ENCODE measurements at places on chromosomes 6 and 20.
A peak's percentile ranks its signal among the peaks of the same experiment; 100 is the strongest.

DNA sequence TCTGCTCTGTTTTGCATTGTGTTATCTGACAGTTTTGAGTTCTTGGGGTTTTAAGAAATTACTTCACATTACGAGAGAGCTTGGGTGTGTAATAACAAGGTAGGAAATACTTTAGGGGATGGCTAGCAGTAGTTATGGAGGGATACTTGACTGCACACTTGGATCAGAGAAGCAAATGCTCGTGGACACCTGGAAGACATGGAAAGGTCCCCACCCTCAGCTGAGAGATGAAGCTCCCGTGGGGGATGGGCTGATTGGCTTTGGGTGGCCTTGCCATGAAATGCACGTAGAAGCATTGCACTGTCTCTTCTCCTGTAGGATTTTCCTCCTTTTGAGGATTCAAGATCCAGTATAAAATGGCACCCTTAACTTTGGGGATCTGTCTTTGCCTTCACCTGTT lies 61.5 kb upstream of the UNC93A start:
- no peak overlapping the region for H3K4me3 ChIP-seq
- H3K27me3 ChIP-seq: peaks cover 59% of the 10 kb centered on the region

DNA sequence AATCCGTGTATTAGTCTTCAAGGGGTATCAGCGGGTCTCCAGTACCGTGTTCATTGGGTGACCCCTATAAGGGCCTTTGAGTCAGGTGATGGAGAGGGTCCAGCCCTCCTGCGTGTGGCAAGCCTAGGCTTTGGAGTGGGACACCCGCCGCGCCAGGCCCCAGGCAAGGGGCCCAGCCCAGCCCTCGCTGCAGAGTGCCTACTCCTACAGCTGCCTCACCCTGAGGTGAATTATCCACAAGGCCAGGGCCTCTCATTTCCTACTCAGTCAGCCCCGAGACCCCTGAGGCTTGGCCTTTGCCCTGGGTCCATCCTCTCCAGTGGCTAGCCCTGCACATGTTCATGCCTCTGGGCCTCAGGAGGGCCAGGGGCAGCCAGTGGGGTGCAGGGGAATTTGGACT lies 45.1 kb downstream of the TMEM242 start:
- no peak for DNase-seq
- H3K36me3 ChIP-seq: no peaks in the 10 kb centered on the region
- H3K4me3 ChIP-seq: no peak overlapping the region
- H3K4me1 ChIP-seq: peaks cover 10% of the 10 kb centered on the region
- no peaks in the 10 kb centered on the region for H3K27me3 ChIP-seq

DNA sequence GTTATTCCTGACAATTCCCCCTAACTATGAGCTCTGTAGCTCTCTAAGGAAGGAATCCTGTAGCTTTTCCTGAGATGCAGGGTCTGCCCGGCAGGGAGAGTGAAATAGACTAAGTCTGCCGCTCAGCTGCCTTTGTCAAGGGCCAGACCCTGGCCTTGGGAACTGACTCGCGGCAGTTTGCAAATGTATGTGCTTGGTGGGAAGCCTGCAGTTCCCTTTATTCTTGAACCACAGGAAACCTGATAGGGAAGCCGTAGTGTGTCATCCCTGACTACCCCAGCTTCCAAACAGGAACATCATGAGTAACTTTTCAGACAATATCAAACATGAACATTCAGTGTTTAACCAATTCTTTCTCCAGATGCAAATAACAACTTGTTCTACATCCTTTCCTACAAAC lies 78.7 kb upstream of the IFNGR1 start:
- DNase-seq: no peak
- H3K27ac ChIP-seq: no peak overlapping the region
- no peaks in the 10 kb centered on the region for H3K36me3 ChIP-seq
- H3K27me3 ChIP-seq: no peaks in the 10 kb centered on the region
- no peaks in the 10 kb centered on the region for H3K4me1 ChIP-seq
- no peak overlapping the region for H3K4me3 ChIP-seq

DNA sequence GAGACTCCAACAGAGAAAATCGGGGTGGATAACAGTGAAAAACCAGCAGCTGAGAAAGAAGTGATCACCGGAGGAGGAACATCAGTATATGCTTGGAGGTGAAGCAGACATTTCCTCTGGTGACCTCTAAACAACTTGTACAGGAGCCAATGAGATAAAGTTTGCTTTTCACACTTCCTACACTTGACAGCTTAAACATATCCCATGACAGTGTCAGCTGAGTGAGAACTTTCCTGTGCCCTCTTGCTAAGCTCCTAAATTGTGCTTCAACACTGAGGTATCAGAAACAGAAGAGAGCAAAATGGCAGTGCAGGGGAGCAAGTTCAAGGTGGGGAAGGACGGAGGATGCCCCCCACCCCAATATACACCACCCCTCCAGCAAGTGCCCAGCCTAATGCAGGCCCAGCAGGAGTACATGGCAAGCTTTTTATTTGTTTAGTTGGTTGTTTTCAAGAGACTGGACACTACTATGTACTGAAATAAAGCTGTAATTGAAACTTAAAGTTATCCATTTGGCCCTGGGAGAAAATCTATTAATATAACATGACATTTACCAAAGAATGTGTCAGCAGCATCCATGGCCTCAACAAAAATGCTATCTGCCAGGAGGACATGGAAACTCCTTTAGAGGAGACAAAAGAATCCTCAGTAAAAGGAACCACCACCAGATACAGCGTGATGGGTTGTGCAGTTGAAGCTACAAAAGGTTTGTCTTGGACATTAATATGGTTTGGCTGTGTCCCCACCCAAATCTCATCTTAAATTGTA lies 540.2 kb downstream of the PRKN start:
- H3K27ac ChIP-seq: no peak overlapping the region
- no peak for DNase-seq
- no peaks in the 10 kb centered on the region for H3K4me1 ChIP-seq
- H3K27me3 ChIP-seq: no peaks in the 10 kb centered on the region

GRCh38 chr20:37727957-37728634 lies 34.3 kb downstream of the CTNNBL1 start:
- no peak overlapping the region for H3K4me3 ChIP-seq
- H3K27ac ChIP-seq: no peak overlapping the region
- H3K4me1 ChIP-seq: no peaks in the 10 kb centered on the region
- no peak for DNase-seq
- no peaks in the 10 kb centered on the region for H3K36me3 ChIP-seq
- H3K27me3 ChIP-seq: no peaks in the 10 kb centered on the region

DNA sequence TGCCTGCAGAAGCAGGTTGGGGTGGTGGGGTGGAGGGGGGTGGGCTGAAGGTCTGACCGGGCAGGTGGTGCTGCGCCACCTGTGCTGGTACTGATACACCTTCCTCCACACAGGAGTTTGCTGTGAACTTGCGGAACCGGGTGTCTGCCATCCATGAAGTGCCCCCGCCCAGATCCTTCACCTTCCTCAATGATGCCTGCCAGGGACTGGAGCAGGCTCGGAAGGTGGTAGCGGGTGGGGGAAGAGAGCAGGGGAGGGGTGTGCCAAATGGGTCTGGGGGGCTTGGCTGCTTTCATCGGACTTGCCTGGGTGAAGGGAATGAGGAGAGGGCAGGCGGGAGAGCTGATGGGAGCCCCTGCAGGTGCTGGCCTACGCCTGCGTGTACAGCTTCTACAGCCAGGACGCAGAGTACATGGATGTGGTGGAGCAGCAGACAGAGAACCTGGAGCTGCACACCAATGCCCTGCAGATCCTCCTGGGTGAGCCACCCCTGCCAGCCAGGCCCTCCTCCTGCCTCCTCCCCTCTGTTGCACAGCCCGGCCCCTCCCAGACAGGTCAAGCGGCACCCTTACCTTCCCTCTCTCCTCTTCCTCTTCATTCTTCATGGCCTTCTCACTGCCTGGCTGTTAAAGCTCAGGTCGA lies 6.7 kb downstream of the DNPH1 start:
- H3K4me3 ChIP-seq: no peak overlapping the region
- no peak overlapping the region for H3K27ac ChIP-seq

DNA sequence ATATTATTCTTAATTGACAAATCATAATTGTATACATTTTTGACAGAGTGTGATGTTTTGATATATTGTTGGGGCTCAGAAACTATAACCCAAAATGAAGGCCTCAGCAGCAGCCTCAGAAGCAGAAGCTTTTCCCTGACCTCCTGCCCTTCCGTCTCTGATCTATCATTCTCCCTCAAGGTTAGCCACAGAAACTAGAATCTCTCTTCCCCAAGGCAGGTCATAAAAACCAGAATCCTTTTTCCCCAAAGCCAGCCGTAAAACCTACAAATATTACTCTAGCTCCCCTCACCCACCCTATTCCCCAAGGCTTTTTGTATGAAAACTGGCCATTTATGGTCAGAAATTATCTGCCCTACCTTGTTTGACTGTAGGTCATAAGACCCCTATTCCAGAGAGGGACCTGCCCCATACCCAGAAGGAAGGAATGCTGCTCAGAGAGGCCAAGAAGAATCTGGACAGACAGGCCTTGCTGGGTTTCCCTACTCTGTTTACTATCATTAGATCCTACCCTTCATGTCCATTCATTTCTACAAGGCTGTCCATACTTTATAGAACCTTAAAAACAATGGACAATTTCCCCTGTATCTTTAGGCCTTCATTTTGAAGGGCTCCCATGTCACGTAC lies 14.5 kb downstream of the OR2B2 start:
- no peak overlapping the region for H3K27ac ChIP-seq
- no peak for DNase-seq
- no peaks in the 10 kb centered on the region for H3K4me1 ChIP-seq
- no peak overlapping the region for H3K4me3 ChIP-seq

DNA sequence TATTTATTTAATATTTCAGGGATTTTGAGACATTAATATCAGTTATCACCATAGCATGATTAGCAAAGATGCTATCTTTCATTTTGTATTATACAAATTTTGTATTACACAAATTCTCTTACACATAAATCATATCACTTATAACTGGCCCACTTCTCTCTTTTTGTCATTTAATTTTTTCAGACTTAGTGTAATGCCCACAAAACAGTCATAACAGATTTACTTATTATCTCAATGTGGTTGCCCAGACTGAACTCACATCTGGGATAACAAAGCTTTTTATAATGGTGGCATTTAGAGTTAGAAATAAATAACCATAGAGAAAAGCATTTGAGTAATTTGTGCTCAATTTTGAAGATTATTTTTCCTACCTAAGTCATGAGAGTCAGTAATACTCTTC lies 148.3 kb downstream of the TFAP2B start:
- H3K4me3 ChIP-seq: no peak overlapping the region
- DNase-seq: no peak

- no peak overlapping the region for H3K27ac ChIP-seq
- DNase-seq: no peak
- peaks cover 5% of the 10 kb centered on the region for H3K27me3 ChIP-seq
These were observed 4.0 kb downstream of the ID4 start for GRCh38 chr6:19841181-19841580.

DNA sequence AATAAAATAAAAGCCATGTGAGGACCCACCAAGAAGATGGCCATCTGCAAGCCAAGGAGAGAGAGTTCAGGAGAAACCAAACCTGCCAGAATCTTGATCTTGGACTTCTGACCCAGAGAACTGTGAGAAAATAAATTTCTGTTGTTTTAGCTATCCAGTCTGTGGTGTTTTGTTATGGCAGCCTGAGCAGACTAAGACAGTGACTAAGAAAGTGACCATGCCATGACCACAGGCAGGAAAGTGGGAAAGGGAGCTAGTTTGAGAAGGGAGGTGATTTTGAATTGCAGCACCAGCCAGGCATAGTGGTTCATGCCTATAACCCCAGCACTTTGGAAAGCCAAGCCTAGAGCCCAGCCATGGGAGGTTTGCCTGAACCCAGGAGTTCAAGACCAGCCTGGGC lies 21.9 kb upstream of the C6orf62 start:
- no peak overlapping the region for H3K4me3 ChIP-seq
- DNase-seq: no peak
- no peak overlapping the region for H3K27ac ChIP-seq
- H3K27me3 ChIP-seq: no peaks in the 10 kb centered on the region
- peaks cover 3% of the 10 kb centered on the region for H3K4me1 ChIP-seq
- no peaks in the 10 kb centered on the region for H3K36me3 ChIP-seq

GRCh38 chr20:45391559-45391958 lies 13.4 kb upstream of the TP53TG5 start:
- H3K27ac ChIP-seq: no peak overlapping the region
- H3K4me1 ChIP-seq: no peaks in the 10 kb centered on the region
- no peaks in the 10 kb centered on the region for H3K27me3 ChIP-seq
- H3K4me3 ChIP-seq: no peak overlapping the region
- DNase-seq: no peak

DNA sequence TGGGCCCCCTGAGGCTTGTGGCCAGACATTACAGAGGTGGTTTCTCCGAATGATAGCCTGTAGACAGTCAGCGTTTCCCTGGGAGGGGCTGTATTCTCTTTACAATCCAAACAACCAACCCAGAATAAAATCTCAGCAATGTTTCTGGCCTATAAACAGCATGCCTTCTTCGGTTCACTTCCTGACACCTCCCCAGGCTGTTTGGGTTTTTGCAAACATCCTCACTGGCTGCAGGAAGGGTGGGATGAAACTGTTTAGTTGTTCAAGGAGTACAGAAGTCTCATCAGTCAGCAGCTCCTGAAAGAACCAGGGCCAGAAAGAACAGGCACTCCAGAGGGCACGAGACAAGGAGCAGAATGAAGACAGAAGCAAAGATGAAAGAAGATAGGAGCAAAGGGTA lies 350.0 kb downstream of the QKI start:
- DNase-seq: no peak
- no peaks in the 10 kb centered on the region for H3K4me1 ChIP-seq
- H3K27ac ChIP-seq: no peak overlapping the region
- no peaks in the 10 kb centered on the region for H3K27me3 ChIP-seq
- H3K4me3 ChIP-seq: no peak overlapping the region

- H3K4me1 ChIP-seq: peaks cover 4% of the 10 kb centered on the region
- no peaks in the 10 kb centered on the region for H3K36me3 ChIP-seq
- no peak for DNase-seq
- peak overlapping the region; percentile 87 for H3K27ac ChIP-seq
These were observed 3.6 kb downstream of the SOX4 start for GRCh38 chr6:21596949-21597682.

GRCh38 chr20:11922561-11922960 lies 4.9 kb downstream of the BTBD3 start:
- H3K27me3 ChIP-seq: no peaks in the 10 kb centered on the region
- DNase-seq: no peak
- H3K27ac ChIP-seq: no peak overlapping the region
- H3K36me3 ChIP-seq: no peaks in the 10 kb centered on the region
- no peak overlapping the region for H3K4me3 ChIP-seq
- no peaks in the 10 kb centered on the region for H3K4me1 ChIP-seq

- H3K27me3 ChIP-seq: no peaks in the 10 kb centered on the region
- no peaks in the 10 kb centered on the region for H3K36me3 ChIP-seq
These were observed 260.4 kb downstream of the ADGB start for GRCh38 chr6:146859206-146859605.

- no peak overlapping the region for H3K4me3 ChIP-seq
- no peaks in the 10 kb centered on the region for H3K36me3 ChIP-seq
- H3K27ac ChIP-seq: no peak overlapping the region
These were observed 62.1 kb downstream of the FOXO3 start for GRCh38 chr6:108622641-108623298.

DNA sequence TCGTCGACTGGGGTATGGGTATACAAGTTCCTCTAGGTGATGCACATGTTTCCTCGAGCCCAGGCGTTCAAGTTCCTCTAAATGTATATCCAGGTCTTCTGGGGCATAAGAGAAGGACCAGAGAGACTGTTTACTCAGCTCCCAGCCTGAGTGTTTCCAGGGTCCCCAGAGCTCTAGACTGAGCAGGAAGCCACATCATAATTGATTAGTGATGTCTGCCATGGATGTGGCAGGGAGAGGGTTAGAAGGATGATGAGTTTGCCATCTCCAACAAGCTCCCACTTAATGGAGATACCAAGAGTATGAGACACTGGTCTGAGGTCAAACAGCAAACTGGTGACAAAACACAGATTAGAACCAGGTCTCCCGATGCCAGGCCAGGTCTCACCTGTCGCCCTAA lies 74.8 kb downstream of the PREX1 start:
- no peaks in the 10 kb centered on the region for H3K4me1 ChIP-seq
- no peaks in the 10 kb centered on the region for H3K36me3 ChIP-seq
- DNase-seq: no peak
- no peak overlapping the region for H3K4me3 ChIP-seq
- no peak overlapping the region for H3K27ac ChIP-seq
